Activated naive CD4-positive, alpha-beta T cell treated with Interleukin-2 at 50 U/mL for 16 hours (primary cell): ENCODE measurements at places on chromosomes 4 and X.

DNA sequence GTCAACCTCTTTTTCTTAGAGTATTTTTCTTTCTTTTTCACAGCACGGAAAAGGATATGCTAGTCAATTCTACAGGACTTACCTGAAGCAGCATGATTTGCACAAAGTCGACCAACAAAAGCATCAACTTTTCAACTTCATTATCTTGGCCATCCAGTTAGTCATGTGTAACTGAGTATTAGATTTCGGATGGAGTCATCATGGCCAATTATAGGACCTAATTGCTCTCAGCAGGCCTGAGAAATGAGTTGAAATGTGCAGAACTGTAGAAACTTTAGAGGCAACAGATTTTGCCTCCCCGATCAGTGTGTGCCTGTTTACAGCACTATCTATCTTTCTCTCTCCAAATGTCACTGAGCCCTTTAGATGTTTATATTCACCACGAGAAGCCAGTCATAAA, 41.0 kb downstream of the PCDH10 start:
- no peak for DNase-seq

- no peak for DNase-seq
Observed at GRCh38 chrX:1595711-1596060, 4.3 kb downstream of the AKAP17A start.

- DNase-seq = no peak
Observed at GRCh38 chr4:94228493-94229216, 21.0 kb downstream of the SMARCAD1 start.

DNA sequence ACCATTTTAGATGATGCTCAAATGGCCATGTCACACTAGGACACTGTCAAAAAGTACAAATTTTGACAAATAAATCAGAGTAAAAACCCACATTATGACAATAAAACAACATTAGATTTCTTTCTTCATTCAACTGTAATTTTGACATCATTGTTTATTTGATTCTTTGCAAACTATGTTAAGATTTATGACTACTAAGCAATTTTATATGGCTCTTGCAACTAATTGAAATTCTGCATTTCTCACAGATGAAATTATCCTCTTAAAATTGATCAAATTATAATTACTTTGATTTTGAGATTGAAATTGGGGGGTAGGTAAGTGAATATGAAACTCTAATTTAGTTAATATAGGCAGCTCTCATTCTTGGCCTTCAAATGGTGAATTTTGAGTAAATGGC, 59.8 kb downstream of the ATOH1 start:
- no peak for DNase-seq

- DNase-seq = no peak
Observed at GRCh38 chr4:139838811-139839210, 173.2 kb downstream of the MGST2 start.

DNA sequence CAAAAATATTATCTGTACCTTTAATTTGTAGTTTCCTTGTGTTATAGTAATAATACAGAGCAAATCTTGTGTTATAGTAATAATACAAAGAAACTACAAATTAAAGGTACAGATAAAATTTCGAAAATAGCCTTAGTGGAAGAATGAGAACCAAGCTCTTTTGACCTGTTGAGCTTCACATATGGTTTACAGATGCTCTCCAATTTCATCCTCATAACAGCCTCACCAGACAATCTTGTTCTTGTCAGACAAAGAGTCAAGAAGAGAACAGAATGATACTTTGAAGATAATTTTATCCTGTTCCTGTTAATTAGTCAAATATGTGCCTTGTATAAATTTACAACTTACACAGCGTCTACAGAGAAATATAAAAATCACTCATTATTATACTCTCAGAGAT, 12.8 kb downstream of the ATXN3L start:
- DNase-seq = no peak

DNA sequence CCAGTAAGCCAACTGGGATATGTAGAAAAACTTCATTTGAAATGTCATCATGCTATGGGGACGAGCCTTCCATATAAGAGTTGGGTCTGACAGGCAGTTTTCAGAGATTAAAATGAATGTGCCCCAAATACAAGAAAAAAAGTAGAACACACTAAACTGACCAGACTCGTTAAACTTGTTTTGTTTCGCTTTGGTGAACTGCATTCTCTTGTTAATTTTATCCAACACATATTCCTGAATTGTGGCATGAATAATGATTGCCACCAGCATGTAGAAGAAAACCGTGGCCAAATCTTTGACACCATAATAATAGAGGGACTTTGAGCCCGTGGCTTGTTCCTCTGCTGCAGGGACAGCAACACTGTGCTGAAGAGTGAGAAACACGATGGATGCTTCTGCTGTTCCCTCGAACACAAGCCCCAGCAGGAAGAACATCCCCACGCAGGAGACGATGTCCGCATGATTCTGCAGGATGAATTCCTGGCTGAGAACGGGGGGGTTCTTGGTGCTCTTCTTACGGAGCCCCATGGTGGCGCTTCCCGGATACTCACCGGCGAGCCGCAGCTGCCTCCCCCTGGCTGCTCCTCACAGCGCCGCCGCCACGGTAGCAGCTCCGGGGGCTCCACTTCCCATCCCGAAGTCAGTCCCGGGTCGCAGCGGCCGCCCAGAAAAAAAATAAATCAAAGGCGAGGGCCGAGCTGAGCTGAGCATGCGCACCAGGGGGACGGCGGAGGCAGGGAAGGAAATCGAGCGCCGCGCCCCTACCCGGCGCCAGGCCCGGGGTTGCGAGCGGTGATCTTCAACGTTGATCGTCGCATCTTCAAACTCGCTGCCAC, at the start of gene TRAM1L1:
Gene TRAM1L1, minus strand, starts transcription at position 711 of the 836 bp plus-strand sequence. Its CDS starts 183 bp downstream, at position 528.
- no peak for DNase-seq

- no peak for DNase-seq
Observed at GRCh38 chrX:110041980-110042379, 39.1 kb downstream of the TMEM164 start.
